Body of pancreas (tissue), 4 donors: ENCODE measurements at places on chromosomes 12 and 14.

GRCh38 chr14:24673059-24673458 is 39.1 kb upstream of the GZMB start:
- no peak for DNase-seq

DNA sequence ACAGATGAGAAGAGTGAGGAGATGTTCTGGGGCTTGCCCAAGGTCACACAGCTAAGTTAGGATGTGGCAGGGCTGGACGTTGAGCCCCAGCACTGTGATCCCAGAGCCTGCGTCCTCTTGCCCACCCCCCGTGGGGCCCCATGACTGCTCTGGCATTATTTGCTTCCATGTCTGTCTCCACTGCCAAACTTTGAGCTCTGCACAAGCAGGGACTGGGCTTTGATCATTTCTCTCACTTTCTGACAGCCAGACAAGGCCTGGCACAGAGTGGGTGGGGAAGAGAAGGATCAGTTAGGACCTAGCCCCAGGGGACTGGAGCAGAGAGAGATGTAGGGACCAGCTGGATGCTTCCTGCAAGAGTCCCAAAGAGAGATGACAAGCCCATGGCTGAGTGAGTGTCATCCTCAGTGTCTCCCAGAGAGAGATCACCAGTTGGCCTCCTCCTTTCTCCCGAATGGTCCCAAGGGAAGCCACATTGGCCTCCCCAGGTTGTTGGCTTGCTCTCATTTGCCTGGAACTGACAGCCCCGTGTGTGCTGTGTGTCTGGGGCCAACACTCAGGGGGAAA is 126.7 kb upstream of the PWP1 start:
- DNase-seq: no peak

GRCh38 chr12:52636189-52636588 is 15.8 kb downstream of the KRT2 start:
- DNase-seq: no peak

DNA sequence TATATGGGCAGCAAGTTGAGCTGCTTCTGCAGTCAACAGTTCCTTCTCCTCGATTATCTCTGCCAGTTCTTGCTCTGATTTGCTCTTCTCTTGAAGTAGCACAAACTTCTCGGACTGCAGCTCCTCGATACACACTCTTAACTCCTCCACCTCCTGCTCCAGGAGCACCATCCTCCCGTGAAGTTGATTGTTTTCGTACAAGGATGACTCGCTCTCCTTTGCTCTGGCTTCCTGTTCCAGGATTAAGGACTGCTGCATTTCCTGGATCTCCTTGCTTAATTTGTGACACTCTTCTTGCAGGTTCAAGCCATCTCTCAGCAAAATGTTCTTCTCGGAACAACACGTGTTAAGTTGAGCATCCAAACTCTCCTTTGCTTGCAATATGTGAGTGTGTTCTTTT is 56.2 kb upstream of the VPS33A start:
- DNase-seq: no peak

- no peak for DNase-seq
Observed at GRCh38 chr12:27463511-27464219, 17.1 kb downstream of the SMCO2 start.

DNA sequence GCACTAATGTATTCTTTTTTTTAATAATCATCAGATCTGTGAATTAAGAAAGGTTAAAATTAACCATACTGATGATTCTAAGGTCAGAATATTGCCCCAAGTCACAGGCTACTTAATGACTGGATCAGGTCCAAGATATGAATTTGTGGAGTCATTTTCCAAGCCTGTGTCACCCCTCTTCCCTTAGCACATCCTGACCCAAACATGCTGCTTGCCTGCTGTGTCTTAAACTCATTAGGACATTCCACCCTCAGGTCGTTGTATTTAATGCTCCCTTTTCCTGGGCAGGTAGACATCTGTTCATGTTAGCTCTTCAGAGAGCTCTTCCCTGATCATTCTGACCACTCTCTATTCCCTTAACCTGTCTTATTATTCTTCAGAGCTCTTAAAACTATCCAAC is 463.5 kb upstream of the PDE3A start:
- DNase-seq: no peak

DNA sequence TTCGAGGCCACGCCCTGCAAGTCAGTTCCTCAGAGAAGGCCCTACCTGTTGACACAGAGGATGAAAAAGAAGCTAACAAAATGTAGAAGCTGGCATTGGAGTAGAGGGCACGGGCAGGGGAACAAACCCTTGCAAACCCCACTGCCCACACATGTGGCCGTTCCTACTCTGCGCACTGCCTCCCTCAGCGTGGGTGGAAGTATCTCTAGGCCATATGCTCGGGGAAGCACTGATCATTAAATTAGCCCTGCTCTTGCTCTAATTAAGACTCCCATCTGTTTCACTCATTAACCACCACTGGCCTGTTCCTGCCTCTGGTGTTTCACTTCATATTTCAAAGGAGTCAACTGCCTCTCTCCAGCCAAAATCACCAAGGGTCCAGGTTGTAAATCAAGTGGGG is 201.2 kb upstream of the SFSWAP start:
- no peak for DNase-seq

GRCh38 chr12:103382736-103383346 is 112.9 kb downstream of the C12orf42 start:
- DNase-seq: no peak

- no peak for DNase-seq
Observed at GRCh38 chr12:130356222-130356621, 18.5 kb downstream of the PIWIL1 start.

DNA sequence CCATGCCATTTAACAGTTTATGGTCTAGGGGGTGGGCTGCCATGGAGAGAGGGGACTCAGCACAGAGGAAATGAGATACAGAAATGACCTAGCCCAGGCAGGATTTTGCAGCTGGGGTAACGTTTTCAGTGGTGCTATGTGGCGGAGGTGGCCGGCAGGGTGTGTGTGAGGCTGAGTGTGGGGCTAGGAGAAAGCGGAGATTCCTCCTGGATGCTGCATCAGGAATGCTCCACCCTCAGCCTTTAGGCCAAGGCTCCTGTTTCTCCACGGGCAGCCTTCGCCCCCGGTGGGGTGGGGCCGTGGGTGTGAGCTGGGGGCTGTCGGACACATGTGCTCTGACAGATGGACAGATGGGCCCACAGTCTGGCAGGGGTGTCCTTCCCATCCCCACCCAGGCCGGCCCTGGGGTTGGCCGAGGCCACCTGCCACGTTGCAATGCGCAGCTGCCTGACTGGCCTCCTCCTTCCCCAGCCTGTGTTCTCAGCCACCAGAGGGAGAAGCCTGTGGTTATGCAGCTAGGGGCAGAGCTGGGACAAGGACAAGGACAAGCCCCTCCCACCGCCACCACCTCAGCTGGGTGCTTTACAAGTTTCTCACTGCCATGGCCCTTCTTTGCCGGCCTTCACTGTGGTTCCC is 44.3 kb downstream of the TEAD4 start:
- peak; percentile 92 for DNase-seq

DNA sequence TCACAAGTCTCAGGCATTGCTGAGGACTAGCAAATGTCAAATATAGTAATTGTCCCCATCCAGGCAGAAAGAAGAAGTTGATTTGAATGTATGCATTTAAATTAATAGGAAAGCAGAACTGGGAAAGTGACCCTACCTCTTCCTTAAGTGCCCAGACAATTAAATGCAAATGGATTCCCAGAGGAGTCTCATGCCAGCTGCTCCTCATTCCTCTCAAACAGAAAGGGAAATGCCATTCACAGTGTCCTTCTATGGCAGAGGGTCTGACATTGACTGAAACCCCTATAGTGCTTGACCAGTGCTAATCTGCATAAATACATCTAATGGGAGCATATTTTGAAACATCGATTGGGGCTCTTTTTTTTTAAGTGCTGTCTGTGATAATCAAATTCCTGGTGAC is 292.4 kb upstream of the SEL1L start:
- DNase-seq: no peak

GRCh38 chr14:63992858-63993257 is 140.1 kb downstream of the SYNE2 start:
- no peak for DNase-seq

DNA sequence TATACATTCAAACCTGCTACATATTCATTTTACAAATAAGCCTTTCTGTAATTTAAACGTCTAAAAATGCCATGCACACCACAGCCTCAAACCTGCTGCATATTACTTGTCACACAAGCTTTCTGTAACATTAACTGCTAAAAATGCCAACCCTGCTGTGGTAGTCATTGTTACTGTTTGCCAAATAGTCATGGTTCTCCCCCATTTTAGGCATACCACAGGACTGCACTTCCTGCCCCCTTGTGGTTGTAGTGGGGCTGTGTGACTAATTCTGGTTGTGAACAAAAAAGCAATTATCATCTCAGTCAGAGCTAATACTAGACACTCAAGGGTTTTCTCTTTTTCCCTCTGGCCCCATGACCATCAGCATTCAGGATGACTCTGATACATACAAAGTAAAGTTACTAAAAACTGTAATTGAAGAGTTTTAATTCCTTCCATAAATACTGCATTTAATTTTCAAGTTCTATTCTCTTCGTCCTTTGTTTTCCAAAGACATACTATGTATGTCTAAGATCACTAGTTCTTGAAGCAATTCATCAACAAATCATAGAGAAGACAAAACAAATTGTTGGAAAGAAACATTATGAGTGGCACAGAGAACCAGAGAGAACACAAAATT is 5.7 kb upstream of the SLC35F4 start:
- peak; percentile 21 for DNase-seq

DNA sequence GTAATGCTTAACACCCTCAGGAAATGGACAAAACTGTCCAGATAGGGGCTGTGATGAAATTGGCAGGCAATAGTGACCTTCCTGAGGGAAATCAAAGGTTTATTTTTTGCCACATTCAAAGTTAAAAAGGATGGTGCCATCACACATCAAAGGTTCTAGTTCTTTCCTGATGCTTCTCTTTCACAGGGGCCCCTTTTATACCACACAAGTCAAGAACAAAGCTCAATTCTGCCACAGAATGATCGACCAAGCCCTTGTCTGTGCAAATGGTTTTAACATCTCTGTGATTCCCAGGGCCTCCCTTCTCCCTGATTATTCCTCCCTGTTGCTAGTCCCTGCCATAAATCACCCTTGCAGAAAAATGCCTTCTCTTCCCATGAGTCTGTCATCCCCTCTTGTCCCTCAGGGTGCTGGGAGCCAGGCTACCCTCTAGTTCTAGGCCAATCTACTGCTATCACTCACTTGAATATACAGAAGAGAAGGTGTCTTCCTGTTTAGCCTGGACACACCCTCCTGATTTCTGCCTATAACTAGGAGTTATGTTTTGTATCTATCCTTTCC is 22.7 kb downstream of the SMCO2 start:
- no peak for DNase-seq

DNA sequence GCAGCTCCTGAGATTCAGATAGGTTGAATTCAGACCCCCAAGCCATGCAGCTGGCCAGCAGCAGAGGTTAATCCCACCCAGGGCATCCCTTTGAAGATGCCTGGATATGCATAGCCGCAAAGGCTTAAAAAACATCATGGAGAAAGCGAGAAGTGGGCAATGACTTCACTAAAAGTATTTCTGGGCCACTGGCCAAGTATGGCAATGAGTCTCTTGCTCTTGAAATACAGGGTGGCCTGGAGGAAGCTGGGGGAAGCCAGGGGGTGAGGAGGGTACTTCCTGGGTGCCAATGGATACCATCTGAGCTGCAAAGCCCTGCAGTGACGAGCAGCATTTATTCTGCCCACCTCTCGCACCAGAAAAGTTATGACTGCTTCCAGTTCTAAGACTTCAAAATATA is 539.3 kb upstream of the TBX3 start:
- no peak for DNase-seq

GRCh38 chr12:96434107-96434506 is 33.9 kb upstream of the CDK17 start:
- no peak for DNase-seq

DNA sequence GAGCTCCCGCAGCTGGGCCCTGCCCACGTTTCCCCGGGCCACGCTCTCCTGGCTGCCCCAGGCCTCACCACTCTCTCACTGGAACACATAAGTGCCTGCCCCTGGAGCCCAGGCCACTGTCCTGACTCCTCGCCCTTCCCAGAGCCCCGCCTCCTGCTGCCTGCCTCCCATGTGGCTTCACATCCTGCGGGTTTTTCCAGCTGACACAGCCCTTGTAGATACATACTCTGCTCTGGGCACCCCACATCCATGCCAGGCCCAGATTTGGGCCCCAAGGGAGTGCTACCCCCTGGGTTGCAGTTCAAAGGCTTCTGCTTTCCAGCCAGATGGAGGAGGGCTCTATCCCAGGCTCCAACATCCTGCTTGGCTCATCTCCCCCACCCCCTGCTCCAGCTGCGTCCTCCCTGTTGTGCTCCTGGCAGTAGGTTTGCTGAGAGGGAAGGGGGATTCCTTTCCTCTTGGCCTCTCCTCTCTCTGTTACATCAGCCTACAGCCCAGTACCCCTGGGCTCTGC is 60.1 kb downstream of the TSPAN9 start:
- no peak for DNase-seq

DNA sequence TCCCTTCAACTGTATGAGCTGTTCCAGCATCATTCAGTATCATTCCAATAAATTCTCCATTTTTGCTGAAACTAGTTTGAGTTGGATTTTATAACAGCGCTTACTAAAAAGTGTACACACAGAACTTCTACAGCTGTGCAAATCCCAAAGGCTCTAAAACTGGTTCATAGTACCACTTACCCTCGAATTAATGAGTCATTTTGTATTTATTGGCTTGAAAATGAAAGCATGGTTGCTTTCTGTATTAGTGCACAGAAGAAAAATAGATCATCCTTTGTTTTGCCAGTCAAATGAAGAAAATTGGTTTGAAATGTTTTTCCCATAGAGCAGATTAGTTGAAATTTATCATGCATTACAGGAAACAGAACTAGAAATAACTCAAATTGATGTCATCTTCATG is 268.3 kb upstream of the CPNE8 start:
- no peak for DNase-seq

GRCh38 chr12:12718853-12719252 is 1.7 kb downstream of the CDKN1B start:
- peak; percentile 22 for DNase-seq

GRCh38 chr12:112121780-112122565 is 3.4 kb upstream of the TRAFD1 start:
- peak; percentile 87 for DNase-seq

DNA sequence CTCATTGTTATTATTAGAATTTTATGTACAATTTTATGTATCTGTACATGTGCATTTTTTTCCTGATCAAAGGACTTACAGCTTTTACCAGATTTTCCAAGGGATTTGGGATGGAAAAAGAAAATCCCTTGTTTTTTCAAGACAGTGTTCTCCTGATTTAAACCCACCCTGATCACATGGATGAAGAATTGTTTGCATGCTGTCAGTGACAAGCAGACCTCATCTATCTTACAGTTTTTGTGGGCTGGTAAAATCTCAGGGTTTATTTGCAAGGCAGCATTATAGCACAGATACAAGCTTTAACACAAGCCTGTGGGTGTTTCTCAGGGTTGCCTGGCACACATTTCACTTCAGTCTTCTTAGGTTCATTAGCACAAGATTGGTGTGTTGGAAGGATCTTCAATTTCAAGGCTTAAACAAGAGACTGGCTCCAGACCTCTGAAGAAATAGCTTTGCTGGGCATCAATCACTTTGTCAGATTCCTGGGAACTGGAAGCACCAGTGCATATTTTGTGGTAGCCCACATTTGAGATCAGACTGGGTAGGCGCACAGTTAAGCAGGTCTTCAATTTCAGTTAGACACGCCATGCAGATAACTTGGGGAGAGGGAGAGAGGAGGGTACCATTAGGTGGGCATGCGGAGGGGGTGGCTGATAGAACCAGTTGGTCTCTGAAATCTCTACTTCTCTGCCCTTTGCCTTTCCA is 118.0 kb downstream of the TBX5 start:
- DNase-seq: no peak

GRCh38 chr14:93753647-93754046 is 34.6 kb downstream of the PRIMA1 start:
- DNase-seq: no peak

- DNase-seq: no peak
Observed at GRCh38 chr12:77115471-77115870, 50.1 kb upstream of the E2F7 start.
